ENCODE measurements at places on chromosomes 12 and 14.

GRCh38 chr14:58663494-58664111 is 25.8 kb downstream of the DACT1 start:
- peak; percentile 84 for DNase-seq

- DNase-seq: no peak
Observed at GRCh38 chr12:121815263-121815662, 11.5 kb downstream of the SETD1B start.

DNA sequence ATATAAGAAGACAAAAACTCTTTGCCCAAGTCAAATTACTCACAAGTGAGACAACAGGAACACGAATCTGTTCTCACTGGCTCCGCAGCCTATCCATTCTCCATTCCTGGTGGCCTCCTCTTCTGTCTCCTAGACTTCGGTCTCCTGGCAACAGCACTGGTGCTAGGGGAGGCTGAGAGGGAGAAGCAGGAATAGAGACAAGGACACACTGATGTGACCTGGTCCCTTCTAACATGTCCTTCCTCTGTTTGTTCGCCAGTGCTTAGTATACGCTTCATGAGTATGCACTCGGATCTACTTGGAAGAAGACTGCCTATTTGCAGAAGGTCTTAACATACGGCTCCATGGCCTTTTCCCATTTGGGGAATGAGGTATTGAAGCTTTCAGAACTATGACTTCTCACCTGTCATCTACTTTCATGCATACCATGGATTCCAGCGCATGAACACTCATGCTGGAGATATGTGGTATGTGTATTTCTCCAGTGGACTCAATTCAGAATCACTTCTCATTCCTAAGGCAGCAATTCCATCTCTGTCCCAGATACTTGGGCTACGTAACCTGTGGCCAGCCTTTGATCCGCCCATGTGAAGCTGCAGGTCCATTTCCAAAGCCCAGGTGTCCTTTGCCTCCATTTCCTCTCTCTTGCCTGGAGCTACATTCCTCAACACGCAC is 33.9 kb downstream of the BHLHE41 start:
- no peak for DNase-seq

DNA sequence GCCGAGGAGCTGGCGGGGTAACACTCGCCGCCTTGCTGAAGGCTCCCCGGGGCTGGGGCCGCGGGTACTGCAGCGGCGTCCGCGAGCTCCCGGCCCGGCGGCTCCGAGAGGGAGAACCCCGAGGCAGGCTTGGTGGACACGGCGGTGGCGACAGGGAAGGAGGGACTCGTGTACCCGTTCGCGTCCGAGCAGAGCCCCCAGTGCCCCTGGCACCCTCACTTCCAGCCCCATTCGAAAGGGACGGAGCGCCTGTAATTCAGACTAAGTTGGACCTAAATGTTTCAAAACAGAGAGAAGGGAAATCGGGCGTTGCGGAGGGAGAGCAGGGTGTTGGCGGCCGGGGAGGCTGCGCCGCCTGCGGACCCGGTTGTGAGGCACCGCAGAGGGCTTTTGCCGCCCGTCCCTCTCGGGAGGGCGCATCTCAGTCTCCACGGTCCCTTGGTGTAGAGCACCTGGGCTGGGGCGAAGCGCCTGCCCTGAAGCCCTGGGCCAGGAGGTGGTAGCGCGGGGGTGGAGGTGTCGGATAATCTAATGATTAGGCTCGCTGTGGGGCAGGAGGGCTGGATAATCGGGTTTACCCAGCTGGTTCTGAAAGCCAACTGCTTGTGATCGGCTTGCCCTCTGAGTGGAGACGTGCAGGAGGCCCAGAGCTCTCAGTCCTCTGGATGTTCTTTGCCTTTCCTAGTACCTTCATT is 771 bp downstream of the DAAM1 start:
- DNase-seq: no peak

DNA sequence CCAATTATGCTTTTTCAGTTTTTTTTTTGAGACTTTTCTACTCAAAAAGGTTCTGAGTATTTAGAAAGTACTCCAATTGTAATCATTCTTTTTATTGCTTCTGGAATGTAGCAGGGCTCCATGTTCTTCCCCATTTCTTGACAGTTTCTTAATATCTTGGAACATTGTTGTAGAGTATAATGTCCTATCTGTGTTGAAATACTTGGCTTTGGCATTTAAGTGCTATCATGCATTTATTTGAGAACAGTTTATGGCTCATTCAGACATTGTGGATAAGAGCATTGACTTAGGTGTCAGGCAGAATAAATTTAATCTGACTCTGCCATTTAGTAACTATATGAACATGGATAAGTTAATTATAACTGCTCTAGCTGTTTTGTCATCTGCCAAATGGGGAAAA is 28.3 kb downstream of the ADIPOR2 start:
- no peak for DNase-seq

DNA sequence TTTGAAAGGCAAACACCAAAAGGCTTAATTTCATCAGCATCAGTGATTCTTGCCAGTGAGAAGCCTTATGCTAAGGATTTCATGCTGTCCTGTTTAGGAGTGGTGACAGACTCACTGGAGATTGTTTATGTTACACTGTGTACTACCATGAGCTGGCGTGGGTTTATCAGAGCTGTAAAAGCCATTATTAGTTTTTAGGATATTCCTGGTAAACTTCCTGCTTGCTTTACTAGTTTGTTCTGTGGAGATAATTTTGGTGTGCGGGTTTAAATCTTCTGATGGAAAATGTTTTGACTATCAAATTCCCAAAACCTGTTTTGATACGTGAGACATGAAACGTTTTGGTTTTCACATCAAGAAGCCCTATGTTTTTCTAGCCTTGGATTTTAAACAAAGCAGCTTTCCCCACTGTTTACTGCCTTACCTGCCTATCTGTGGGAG is 15.2 kb downstream of the PPFIBP1 start:
- no peak for DNase-seq

Data from SHP77 treated with DMSO at 0.1 percent for 48 hours (cell line).